NCI-H146 (cell line): ENCODE measurements at places on chromosomes 1 and 21.

GRCh38 chr1:203323587-203323986 is 18.3 kb downstream of the BTG2 start:
- no peak for DNase-seq

GRCh38 chr1:157111396-157112165 is 12.0 kb upstream of the ETV3L start:
- no peak for DNase-seq

DNA sequence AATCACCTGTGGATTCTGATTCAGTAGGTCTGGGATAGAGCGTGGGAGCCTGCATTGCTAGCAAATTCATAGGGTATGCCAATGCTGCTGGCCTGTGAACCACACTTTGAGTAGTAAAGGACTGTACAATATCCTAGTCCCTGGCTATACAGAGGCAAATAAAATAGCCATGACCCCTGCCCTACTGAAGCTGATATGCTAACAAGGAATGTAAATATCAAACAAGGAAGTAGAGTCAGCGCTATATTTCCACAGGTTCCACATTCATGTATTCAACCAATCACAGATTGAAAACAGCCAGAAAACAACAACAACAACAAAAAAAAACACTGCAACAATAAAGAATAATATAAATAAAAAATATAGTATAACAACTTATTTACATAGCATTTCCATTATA is 77.8 kb downstream of the TM2D1 start:
- DNase-seq, result no peak

DNA sequence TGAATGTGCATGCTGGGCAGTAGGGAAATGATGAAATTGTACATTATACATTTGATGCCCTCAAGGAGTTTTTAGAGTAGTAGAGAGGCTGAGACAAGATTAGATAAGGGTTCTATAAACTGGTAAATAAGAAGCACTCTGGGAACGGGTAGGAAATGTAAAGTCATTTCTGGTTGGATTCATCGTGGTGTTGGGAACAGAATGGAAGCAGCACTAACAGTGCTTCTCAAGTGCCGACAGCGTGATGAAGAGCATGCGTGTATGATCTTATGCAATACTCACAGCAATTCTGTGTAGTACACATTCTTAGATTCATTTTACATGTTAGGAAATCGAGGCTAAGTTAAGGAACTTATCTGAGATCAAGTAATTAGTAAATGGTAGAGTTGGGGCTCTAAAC is 45.9 kb downstream of the GPR88 start:
- DNase-seq, result no peak
